ENCODE measurements at places on chromosomes 5 and 9.

GRCh38 chr5:147303251-147303650, 68.4 kb downstream of the STK32A start:
- DNase-seq = no peak

DNA sequence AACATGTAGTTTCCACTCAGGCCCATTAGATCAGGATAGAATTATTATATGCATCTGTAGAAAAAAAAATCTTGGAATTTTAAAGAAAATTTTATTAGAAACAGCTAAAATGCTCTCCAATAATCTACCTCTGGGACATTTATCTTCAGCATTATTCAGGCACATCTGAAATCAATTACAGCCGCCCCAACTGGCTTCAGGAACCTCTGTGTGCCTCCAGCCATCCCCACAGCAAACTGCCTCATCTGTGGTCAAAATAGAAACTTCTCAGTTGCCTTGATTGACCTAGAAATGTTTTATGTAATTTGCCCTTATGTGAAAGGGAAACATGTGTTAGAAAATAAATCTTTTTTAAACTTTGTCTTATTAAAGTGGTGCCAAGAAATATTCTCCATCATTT, 120.1 kb upstream of the LPAR1 start:
- DNase-seq = no peak

DNA sequence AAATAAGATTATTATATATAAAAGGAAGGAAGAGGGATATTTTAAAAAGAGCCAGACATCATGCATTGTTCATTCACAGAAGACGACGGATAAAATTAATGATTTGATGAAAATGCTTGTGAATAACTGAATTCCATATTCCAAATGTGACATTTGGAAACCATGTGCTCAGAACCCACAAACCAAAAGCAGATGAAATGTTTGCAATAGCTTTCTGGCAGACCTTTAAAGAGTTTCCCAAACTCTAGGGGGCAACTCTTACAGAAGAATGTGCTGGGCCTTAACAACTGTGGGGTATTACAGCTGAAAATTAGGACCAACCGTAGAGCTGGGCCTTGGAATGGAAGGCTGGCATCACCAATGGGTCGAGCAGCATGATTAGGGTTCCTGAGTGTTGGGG, 471.0 kb downstream of the EFNA5 start:
- no peak for DNase-seq

GRCh38 chr5:137718611-137719010, 17.3 kb downstream of the KLHL3 start:
- DNase-seq = no peak

GRCh38 chr9:95892690-95893089, 17.2 kb downstream of the ERCC6L2 start:
- DNase-seq = no peak

DNA sequence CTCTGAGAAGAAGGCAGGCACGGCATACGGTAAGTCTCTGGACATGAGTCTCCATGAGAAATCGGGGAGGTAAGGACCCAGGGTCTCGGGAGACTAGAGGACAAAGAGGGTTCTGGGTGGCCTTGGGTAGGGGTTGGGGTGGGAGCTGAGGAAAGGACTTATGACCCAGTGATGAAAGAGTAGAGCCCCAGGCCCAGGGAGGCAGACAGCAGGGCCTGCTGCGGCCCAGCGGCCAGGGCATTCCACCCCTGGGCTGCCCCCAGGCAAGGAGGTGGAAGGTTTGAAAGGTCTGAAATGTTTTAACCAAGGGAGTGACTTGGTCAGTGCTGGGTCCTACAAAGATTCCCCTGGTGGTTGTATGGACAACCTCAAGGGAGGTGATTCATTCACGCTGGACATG, 89.1 kb downstream of the CRB2 start:
- DNase-seq = no peak

DNA sequence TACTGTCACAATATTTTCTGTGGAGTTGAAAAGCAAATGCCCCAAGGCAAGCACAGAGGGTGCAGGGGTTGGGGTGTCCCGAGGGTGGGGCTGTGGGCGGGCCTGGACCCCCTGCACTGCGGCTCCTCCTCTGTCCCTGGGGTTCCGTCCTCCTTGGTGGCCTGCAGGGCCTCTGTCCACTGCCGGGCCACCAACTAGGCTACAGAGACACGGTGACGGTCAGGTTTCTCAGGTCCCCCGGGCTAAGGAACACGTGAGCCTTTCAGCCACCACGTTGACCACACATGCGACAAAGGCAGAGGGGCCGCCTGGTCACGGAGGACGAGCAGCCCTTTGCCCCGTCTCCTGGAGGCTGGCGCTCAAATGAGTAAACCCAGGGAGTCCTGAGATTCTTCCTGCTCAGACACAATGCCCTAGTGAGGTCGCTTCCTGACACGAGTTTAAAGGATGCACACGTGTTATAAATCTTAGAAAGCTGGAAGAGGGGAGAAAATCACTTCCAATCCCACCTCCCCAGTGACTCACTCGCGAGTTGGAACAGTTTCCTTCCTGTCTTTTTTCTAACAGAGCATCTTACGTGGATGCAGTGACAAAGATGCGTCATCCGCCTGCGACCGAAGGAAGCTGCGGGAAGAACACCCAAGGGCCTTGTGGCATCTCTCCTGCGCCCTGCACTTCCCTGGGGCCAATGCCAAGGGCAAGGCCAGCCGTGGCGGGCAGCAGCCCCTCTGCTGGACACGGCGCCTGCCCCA, 24.8 kb upstream of the OBP2B start:
- no peak for DNase-seq

DNA sequence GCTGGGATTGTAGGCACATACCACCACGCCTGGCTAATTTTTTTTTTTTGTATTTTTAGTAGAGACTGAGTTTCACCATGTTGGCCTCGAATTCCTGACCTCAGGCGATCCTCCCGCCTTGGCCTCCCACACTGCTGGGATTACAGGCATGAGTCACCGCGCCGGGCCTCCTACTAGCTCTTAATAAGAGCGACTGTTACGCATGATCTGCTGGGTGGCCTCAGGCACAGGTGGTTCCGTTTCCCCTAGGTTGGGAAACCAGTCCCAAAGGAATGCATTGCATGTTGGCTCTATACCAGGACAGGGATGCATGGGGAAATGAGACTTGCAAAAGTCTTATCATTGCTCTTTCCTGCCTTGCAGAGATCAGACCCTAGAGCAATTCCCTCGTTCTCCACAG, 184.7 kb upstream of the PPP1R26 start:
- DNase-seq = no peak
